HCT116 (cell line): ENCODE measurements at places on chromosomes 1 and 21.
A peak's percentile ranks its signal among the peaks of the same experiment; 100 is the strongest.

GRCh38 chr1:186699519-186699918, 19.3 kb upstream of the PTGS2 start:
- DNase-seq = no peak

GRCh38 chr1:226975259-226976250, 35.5 kb downstream of the COQ8A start:
- no peak for DNase-seq

DNA sequence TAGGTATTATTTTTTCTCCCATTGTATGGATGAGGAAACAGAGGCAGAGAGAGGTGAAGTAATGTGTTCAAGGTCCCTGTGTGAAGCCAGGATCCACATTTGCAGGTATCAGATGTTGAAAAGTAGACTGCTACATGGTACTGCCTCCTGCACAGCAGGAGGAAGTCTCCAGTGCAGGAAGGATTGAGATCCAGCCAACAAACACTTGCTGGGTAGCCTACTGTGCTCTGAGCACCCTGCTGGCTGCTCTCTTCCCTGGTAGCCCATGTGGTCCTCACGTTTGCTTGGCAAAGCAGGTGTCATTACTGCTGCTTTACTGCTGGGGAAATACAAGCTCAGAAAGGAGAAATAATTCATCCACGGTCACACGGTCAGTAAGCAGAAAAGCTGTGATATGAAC, 21.3 kb upstream of the GRIK3 start:
- no peak for DNase-seq

DNA sequence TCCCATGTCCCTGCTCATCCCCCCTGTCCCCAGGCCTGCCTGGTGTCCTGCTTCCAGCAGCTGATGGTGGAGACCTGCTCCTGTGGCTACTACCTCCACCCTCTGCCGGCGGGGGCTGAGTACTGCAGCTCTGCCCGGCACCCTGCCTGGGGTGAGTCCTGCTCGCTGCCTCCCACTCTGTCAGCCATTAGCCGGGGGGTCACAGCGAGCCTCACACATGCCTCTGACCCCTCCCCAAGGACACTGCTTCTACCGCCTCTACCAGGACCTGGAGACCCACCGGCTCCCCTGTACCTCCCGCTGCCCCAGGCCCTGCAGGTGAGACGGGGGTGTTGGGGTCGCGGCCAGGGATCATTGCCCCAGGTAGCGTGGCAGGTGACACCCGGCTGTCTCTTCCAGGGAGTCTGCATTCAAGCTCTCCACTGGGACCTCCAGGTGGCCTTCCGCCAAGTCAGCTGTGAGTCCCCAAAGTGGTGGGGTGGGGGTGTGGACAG, 10.0 kb downstream of the SCNN1D start:
- no peak for DNase-seq

- DNase-seq = no peak
Measured at GRCh38 chr21:24899138-24899537, 708.1 kb downstream of the MRPL39 start.

GRCh38 chr1:218380125-218380977, 35.2 kb downstream of the TGFB2 start:
- no peak for DNase-seq

- no peak for DNase-seq
Measured at GRCh38 chr21:31536138-31536537, 123.4 kb upstream of the SOD1 start.

DNA sequence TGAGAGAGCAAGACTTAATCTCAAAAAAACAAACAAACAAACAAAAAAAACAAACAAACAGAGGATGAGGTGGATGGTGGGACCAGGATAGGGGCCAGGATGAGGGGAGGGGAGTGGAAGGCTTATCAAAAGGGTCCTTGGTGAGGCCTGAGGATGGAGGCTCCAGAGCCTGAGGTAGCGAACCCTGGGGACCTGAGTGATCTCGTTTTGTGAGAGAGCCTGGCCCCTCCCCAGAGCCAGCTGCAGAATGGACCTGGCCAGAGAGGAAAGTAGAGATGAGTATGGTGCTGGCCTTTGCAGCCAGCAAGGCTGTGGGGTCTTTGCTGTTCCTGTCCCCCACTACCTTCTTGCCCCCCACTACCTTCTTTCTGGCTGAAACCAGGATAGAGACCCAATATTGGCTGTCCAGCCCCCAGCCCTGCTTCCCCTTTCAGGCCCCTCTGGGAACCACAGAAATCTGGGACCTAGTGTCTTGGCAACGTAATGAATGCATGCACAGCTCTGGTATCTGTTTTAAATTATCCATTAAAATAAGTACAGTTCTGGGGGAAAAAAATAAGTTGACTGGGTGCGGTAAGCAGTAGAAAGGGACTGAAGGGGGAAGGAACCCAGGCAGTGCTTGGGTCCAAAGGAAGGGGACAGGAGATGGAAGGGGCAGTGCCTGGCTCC, 1.1 kb upstream of the LMNA start:
- DNase-seq = no peak

GRCh38 chr21:41186755-41187536, 19.0 kb downstream of the BACE2 start:
- DNase-seq = no peak

DNA sequence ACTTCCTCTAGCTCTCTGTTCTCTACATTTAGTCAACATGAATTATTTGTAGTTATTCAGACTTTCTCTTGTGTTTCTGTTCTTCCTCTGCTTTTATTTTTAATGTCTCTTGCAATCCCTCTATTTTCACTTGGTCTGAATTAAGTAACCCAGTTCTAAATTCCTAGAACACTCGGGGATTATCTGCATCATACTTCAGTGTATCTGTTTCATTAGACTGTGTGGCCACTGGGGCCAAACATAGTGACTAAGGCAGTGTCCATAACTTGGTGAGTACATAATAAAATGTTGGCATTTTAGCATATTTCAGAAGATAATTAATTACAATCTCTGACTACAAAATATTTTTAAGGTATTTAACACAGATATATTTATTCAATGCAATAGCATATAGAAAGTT, 1087.2 kb upstream of the B3GALT2 start:
- DNase-seq = no peak

DNA sequence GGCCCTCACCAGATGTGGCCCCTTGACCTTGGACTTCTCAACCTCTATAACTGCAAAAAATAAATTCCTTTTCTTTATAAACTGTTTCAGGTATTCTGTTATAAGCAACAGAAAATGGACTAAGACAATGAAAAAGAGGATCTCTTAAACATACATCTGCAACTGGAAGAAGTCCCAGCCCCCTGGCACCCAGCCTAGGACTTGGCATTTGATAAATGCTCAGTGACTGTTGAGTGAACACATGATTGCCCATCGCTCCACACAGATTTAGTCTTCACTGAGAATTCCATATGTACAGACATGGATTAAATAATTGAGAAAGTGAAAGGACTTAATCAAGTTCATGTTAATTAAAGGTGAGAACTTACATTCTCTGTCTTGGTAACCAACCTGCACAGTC, 344.9 kb upstream of the RUNX1 start:
- no peak for DNase-seq

GRCh38 chr1:46522184-46522968, 29.1 kb downstream of the KNCN start:
- no peak for DNase-seq

GRCh38 chr1:212260557-212261355, 24.5 kb upstream of the PPP2R5A start:
- peak; percentile 40 for DNase-seq

DNA sequence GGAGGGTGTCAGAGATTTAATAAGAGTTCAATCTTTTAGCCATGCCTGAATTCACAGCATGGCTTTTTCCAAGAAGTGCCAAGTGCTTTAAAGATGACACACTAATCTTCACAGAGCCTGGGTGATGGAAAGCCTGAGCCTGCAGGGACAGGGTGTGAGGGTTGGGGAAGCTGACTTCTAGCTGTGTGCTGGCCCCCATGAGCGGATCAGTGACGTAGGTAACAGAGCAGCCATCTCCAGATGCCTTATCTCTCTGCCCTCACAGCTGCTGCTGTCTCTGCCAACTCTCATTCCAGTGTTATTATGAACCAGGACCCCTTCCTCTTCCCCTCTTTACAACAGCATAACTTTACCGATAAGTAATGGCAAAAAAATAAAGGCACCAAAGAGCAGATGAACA, 30.6 kb downstream of the FAM78B start:
- no peak for DNase-seq

DNA sequence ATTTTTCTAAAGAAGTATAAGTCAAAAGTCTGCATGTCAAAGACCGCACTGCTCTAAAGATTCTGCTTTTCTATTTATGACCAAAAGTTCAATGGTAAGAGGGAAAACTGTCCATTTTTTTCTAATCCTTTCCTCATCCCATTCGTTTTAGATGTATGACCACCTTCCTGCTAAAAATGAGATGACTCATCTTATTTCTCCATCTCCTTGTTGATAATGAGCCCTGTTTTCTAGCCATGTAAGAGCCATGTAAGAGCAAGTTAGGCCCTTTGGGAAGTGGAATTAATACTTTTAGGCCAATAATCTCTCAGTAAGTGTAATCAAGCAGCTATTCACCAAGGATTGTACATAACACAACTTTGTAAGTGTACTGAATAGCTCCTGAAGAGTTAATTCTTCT, 475.6 kb upstream of the B3GALT2 start:
- DNase-seq = no peak

GRCh38 chr21:45000637-45001133, 60.9 kb downstream of the SLX9 start:
- DNase-seq = no peak

GRCh38 chr1:9315411-9316079, 22.9 kb downstream of the SPSB1 start:
- DNase-seq = no peak

DNA sequence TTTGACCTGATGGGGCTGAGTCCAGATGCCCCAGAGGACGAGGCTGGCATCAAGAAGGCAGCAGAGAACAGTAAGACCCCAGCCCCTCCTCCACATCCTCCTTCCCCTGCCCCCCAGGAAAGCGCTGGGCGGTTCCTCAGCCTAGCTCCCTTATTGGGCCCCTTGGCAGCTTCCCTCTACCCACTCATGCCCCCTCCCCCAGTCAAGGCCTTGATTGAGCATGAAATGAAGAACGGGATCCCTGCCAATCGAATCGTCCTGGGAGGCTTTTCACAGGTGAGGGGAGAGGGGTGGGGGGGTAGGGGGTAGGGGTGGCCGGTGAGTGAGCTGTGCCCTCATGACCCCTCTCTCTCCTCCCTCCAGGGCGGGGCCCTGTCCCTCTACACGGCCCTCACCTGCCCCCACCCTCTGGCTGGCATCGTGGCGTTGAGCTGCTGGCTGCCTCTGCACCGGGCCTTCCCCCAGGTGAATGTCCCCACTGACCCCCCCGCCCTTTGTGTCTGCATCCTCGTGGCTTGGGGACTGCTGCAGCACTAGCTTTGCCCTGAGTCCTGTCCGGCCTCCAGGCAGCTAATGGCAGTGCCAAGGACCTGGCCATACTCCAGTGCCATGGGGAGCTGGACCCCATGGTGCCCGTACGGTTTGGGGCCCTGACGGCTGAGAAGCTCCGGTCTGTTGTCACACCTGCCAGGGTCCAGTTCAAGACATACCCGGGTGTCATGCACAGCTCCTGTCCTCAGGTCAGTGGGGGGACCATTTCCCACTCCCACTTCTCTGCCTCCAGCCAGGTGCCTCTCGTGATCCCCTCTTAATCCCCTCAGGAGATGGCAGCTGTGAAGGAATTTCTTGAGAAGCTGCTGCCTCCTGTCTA, 3.2 kb downstream of the LYPLA2 start:
- no peak for DNase-seq

- DNase-seq = no peak
Measured at GRCh38 chr1:159600894-159601293, 13.3 kb downstream of the APCS start.

DNA sequence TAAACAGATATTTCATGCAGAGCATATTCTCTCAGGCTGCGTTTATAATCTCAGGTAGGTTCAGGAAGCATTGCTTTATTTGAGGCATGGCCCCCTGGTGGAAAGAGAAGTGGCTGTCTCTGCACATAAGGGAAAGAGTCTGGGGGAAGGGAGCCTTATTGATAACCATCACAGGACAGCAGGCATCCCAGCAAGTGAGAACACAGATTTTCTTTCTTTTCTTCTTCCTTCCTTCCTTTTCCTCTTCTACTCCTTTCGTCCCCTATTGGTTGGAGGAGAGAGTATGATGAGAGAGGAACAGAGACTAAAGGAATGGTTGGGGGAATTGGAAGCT, 21.9 kb downstream of the TSNAX start:
- DNase-seq = peak; percentile 16

DNA sequence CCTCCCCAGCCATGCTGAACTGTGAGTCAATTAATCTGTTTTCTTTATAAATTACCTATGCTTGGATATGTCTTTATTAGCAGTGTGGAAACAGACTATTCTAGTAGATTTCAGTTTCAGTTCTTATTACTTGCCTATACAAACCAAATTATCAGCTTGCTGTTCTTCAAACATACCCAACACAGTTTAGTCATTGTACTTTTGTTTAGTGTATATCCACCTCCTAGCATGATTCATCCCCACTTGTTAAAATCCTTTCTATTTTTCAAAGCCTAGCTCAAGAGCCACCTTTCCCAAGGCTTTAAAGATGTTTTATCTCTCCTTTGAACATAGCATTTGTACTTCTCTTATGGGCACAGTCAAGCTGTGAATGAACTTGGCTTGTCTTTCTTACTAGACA, 195.6 kb upstream of the ZRANB2 start:
- DNase-seq = no peak

GRCh38 chr1:35481229-35481628, 76.0 kb downstream of the KIAA0319L start:
- no peak for DNase-seq

DNA sequence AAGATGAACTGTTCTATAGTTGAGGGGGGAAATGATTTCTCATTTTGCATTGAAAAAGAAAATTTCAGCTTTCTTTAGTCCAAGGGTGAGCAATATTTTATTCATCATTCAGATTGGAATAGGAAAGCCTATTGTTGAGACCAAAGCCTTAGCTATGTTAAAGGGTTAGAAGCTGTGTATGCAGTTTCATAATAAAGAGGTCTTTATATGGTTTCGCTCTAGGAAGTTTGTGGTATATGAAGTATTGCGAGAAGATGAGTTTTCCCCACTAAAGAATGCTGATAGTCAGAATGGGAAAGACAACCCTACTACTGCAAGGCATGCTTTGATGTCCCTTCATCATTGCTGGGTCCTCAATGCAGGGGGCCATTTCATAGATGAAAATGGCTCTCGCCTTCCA, 28.6 kb downstream of the UAP1 start:
- DNase-seq = no peak

DNA sequence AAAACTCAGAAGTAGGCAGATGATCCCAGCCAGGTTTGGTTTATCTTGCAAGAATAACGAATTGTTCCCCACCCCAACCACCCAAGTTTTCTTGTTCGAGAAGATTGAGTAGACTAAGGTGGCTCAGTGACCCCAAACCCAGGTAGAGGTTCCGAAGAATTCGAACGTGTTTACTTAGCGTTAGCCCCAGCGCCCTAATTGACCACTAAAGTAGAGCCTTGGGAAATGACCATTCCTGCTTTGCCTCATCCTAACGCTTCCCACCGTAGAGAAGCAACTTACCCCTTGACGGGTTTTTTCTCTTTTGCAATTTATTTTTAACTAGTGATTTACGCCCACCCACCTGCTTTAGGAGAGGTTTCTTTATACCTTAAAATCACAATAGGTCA, 870 bp downstream of the FBXO28 start:
- no peak for DNase-seq

GRCh38 chr1:71264039-71264438, 183.2 kb upstream of the ZRANB2 start:
- no peak for DNase-seq

- no peak for DNase-seq
Measured at GRCh38 chr1:107840725-107841124, 124.3 kb downstream of the VAV3 start.
